ENCODE measurements at places on chromosomes 1 and 21. TPM values are rescaled to one million over a fixed set of nuclear protein-coding genes. Genes with fewer than 3 reads are reported as not detected.
A peak's percentile ranks its signal among the peaks of the same experiment; 100 is the strongest.

DNA sequence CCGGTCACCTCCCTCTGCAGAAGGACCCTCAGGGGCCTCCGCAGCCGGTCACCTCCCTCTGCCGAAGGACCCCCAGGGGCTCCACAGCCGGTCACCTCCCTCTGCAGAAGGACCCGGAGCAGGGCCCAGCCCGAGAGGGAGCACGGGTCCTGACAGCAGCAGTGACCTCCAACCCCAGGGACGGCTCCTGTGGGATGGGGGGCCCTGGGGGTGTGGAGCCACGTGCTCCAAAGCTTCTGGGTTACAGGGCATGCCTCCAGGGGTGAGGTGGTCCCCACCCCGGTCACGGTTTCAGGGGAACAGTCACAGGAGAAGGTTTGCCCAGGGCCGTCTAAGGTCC is 40.3 kb downstream of the SLC19A1 start:
- DNase-seq = no peak

GRCh38 chr1:167136806-167137205 is 42.9 kb downstream of the STYXL2 start:
- DNase-seq = no peak

DNA sequence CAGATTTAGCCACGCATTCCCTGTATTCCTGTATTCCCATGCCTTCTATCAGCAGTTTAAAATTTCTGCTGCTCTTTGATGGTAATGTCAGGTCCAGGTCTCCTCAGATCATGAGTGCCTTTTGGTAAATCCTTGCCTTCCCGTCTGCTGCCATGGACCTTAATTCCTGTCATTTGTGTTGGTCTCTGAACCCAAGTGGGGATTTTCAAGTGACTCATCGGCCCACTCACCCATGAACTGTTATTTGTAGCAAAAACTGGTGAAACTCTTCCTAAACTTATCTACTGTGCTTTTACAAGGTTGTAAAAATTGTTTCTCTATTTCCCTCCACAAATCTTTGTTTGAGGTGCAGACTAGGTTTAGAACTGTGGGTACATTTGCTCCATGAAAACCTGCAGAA is 47.4 kb downstream of the ACTN2 start:
- DNase-seq = no peak

DNA sequence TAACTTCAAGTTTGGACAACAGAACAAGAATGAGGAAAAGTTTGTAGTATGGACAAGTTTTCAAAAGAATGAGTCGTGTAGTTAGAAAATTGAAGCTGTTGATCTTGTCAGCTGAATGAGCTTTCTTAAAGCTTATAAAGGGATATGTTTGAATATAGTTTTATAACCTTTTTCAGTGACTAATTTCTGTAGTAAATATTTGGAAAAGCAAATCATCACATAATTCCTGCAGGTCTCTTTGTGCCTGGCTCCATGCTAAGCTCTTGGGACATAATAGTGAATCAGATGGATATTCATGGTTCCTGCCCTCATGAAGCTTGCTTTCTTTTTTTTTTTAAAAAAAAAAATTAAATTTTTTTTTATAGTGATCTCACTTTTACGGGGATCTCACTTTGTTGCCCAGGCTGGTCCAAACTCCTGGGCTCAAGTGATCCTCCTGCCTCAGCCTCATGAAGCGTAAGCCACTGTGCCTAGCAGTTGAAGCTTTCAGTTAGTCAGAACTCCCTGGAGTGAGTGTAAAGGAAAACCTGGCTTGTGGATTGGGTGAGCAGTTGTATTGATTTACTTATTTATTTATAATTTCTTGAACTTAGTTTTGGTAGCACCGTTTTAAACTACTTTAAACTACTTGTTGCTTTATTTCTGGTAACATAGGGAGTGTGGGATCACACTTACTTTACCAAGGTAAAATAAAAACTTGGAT is 15.5 kb downstream of the DYRK1A start:
- DNase-seq = no peak

DNA sequence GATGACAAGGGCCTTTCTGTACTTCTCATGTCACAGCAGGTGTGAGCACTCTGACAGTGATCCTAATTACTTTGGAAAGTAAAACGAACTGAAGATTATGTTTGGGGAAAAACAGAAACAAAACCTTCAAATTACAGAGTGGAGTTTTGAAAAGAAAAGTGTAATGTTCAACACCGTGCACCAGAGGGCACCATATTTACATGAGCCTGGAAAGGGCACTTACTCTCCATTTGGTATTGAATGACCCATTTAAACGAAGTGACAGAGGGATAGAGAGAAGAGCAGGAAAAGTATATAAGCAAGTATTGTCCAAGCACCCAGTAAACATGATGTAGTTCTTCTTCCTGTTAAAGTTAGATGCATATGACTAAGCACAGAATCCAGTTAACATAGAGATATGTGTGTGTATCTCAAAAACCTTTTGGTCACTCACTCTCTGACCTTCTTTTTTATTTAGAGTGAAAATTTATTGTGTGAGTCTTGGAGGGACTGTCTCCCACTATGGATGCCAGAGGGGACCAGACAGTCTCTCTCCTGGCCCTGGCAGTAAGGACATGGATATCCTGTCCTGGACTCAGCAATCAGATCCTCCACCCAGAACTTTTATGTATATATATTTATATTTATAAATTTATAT is 3.8 kb upstream of the RGSL1 start:
- DNase-seq = peak; percentile 77

DNA sequence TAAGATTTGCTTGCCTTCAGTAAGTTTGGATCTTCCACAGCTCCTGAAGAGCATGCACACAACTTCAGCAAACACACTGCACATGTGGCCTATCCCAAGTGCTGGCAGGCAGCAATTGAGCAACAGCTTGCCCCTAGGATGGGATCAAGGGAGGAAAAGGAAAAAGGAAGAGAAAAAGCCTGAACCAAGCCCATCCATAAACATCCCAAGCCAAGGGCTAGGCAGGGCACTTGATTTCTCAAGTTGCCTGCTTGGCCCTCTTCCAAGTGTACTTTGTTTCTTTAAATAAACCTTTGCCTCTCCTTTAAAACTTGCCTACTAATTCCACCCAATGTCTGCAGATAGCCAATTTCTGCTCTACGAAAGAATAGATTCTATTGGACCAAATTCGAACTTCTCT is 49.0 kb upstream of the OLFM3 start:
- no peak for DNase-seq

DNA sequence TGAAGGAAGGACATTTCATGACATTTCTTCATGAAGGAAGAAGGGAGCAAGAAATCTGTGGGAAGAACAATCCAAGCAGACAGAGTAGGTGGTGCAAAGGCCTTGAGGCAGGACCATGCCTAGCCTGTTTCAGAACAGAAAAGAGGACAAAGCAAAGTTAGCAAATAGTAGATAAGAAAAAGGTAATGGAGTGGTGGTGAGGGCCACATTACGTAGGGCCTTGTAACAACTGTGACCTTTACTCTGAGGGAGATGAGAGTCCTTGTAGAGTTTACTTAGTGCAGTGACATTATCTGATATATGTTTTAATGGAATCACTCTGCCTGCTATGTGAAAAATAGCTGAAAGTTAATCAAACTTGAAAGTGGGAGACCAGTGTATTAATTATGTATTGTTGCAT is 6.4 kb upstream of the TSNAX start:
- no peak for DNase-seq

GRCh38 chr1:42940851-42941639 is 17.6 kb downstream of the SLC2A1 start:
- peak; percentile 47 for DNase-seq

Gene DENND4B
- polyA plus RNA-seq = 74.0 TPM

Gene KRTAP12-2
- not detected for polyA plus RNA-seq

Gene APCS
- polyA plus RNA-seq = not detected

Gene G0S2
- polyA plus RNA-seq = 65.6 TPM

Gene CADM3
- polyA plus RNA-seq = not detected

Data from K562 (cell line).